Anterior cingulate cortex (tissue), 58 donors: ENCODE measurements at places on chromosomes 13 and 19.

GRCh38 chr13:74423434-74423833, 289.2 kb upstream of the KLF12 start:
- no peak for DNase-seq

DNA sequence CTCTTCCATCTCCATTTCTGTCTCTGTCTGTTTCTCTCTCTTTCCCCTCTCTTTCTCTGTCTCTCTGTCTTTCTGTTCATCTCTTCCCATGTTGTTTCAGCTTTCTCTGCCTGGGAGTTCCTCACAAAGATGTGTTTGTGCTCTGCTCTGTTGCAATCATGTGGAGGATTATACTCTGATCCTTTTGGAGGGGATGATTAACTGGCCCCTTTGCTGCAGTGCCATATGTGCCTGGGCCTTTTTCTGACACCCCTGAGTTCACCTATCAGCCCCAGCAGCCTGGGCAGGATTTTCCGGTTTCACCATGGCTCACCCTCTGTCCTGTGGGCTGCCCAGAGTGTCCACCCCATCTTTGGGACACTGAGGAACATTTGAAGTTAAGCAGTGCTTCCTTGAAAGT, 9.0 kb upstream of the TEX26 start:
- DNase-seq: no peak

DNA sequence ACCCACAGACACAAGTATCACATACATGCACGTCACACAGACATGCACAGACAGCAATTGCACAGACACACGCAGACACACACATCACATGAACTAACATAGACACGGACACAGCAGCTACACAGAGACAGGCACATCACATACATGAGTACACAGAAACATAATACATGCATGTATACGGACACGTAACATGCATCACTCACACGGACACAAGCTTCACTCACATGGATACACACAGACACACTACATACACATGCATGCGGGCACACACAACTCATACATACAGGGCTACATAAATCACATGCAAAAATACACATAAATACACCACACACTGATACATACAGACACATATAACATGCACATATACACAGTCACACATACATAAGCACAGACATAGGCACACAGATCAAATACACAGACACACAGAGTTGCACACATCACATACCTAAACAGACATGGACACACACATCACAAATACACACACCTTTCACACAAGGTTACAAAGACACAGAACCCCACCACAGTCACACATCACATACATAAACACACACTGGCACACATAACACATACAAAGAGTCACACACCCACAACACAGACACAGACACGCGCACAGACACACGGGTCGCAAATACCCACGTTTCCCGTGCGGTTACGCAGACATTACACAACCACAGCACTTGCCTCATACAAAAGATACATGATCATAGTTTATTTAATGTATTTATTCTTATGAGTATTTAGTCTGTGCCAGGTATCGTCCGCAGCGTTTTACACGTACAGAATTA, 1.1 kb upstream of the LMTK3 start:
- DNase-seq: no peak

DNA sequence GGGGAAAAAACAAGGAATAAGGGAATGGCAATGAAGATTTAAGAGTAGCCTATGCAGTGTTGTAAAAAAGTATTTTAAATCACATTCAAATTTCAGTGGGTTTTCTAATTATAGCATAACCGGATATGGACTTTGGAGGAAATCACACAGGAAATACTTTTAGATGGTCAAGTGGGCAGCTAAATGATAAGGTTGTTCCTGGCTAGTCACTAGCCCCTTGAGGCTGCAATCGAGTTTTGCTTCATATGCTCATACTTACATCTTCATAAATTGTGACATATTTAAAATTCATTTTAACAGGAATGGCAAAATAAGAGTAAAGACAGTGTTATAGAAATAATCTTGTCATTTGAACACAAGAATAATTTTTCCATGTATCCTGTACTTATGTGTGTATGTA, 88.9 kb downstream of the WDFY2 start:
- DNase-seq: no peak

DNA sequence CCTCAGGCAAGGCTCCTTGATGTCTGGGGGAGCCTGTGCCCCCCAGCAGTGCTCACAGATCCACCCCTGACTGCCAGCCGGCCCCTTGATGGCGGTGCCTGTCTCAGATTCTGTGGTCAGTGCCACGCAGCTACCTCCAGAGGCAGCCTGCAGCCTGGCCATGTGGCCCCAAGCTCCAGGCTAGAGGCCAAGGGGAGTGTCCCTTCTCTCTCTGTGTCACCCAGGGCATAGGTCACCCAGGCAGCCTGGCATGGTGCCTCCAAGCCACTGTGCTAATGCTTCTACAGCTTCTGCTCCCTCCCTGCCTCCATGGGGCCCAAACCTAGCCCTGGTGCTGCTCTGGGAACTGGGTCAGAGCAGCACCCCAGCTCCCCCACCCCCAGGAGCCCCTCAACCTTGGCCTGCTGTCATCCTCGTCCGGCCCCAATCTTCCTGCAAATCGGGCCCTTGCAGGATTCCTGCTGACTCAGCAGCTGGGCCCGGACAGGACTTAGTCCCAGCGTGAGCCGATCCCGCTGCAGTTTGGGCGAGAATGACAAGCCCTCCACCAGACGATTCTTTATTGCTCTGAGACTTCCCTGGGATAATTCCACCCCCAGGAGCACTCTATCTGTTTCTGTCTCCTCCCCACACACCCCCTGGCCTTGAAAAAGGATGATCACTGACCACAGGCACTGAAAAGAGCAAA, 2.8 kb upstream of the ARL11 start:
- no peak for DNase-seq

DNA sequence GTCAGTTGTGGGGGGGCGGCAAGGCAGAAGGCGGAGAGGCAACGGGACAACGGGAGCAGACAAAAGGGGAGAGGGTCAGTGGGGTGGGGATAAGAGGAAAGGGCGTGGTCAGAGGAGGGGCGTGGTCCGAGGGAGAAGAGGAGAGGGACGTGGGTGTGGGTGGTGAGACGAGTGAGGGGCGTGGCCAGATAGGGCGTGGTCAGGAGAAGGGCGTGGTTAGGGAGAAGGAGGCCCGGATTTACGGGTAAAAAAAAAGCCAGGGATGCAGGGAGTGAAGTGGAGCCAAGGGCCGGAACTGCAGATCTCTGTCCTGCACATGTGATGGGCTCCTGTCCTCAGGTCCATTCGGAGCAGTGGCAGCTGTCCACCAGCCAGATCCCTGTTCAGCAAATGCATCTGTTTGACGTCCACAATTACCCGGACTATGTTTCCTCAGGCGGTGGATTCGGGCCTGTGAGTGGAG, 21.5 kb downstream of the CPT1C start:
- no peak for DNase-seq

- no peak for DNase-seq
These were observed 716 bp downstream of the ZNF573 start for GRCh38 chr19:37778613-37779126.

- DNase-seq: peak; percentile 83
These were observed 24.1 kb upstream of the ASPDH start for GRCh38 chr19:50537769-50538230.

DNA sequence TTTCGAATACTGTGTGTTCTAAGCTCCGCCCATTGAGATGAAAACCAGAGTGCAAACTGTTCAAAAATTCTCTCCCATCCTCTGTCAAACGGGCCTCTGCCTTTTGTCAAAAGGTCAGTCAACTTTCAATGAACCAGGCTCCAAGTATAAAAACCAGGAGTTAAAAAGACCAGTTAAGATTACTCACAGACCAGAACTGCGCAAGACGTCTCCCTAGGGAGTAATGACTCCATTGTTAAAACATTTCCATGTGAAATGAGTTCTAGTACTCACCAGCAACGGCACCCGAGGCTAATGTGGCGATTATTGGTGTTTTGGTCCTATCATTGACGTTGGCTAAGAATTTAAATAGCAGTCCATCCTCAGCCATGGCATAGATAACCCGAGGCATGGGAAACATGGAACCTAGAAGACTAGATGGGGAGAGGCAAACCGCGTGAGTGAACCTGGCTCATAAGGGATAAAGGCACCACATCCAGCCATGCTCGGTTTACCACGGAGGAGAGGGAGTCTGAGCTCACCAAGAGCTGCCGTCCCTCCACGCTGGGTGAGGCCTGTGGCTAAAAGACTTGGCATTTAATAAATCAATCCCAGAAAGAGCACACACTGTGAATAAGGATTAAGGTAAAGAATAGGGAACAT, 73.3 kb downstream of the SLC7A1 start:
- no peak for DNase-seq

- DNase-seq: no peak
These were observed 2.7 kb downstream of the S1PR2 start for GRCh38 chr19:10228393-10228792.

DNA sequence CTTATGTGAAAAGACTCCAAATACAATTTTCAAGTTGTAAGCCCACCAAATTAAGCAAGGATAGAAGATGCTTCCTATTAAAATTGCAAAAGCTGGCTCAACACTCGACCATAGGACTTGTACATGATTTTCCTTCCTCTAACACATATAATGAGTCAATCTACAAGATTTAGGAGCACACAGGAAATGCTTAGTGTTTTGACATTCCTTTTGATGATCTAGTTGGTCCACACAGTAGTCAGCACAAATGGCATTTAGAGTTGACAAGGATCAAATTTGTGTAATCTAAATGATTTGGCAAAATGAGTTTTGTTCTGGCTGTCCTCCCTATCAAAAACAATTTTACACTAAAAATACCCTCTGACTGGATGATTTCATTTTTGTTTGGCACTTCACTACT, 340.2 kb downstream of the DIAPH3 start:
- no peak for DNase-seq

- no peak for DNase-seq
These were observed 134.7 kb downstream of the KCNRG start for GRCh38 chr13:50149932-50150331.

DNA sequence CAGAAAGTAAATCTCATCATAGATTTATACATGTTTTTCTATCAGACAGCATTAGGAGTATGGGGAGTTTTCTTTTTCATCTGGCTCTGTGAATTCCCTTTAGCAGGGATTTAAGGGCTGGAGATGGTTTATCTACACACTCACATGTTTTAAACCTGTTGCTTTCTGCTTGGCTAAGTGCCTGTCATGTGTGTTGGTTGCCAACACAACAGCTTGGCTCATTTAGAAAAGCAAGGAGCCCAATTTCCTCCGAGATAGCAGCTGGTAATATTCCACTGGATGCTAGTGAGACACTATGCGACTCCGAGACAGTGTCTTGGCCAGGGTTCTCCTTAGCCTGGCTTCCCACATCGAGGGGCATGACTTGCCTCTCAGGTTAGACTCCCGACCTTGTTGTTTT, 83.3 kb downstream of the KLF5 start:
- DNase-seq: peak; percentile 5

DNA sequence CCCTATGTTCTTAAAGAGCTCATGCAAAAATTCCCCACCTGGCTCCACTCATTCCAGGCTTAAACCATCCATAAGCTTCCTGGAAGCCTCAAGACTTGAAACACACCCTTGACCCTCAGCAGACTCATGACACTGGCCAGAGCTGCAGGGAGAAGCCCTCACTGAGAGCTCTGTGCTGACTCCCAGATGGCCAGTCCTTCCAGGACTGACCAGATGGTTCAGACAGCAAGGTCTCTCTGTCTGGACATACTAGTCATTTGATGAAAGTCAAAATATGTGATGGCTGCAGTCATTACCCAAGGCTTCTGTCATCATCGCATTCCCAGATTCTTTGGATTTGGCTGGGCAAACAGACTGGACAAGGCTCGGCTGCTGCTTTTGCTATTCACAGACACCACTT, 397.4 kb downstream of the FOXO1 start:
- DNase-seq: no peak

- DNase-seq: no peak
These were observed 223.9 kb downstream of the LACC1 start for GRCh38 chr13:44103429-44104196.

GRCh38 chr19:35135389-35135909, 590 bp upstream of the LGI4 start:
- peak; percentile 71 for DNase-seq

DNA sequence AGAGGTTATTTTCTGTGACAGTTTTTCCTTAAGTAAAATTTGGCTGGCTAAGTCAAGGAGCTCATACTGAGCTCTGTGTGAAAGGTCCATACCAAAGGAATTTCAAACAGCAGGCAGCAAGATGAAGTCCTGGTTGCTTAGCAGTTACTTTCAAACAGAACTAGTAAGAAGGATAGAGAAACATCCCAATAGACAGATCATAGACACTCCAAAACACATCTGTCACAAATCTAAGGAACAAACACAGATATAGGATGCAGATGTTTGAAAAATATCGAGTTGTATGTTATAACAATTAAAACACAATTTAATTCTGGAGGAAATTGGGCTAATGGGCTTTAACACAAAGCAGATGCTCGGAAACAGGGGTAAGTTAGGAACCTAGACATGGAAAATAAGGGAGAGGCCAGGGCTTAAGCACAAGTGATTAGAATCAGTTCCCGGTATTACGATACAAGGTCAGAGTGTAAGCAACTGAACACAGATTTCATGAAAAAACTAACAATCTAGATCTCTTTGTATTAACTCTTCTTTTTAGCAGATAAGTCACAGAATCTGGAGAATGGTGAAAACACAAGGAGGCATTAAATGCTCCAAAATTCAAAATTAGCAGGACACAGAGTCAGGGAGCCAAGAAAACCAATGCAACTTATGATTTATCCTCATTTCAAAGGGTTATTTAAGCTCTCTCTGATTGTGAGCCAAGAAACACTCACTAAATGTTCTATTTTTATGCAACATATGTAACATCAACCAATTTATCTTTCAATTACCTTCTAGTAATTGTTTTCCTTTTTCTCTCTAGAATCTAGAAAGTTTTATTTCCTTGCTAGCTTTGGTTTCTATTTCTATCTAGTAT, 1992.9 kb upstream of the PCDH20 start:
- no peak for DNase-seq

DNA sequence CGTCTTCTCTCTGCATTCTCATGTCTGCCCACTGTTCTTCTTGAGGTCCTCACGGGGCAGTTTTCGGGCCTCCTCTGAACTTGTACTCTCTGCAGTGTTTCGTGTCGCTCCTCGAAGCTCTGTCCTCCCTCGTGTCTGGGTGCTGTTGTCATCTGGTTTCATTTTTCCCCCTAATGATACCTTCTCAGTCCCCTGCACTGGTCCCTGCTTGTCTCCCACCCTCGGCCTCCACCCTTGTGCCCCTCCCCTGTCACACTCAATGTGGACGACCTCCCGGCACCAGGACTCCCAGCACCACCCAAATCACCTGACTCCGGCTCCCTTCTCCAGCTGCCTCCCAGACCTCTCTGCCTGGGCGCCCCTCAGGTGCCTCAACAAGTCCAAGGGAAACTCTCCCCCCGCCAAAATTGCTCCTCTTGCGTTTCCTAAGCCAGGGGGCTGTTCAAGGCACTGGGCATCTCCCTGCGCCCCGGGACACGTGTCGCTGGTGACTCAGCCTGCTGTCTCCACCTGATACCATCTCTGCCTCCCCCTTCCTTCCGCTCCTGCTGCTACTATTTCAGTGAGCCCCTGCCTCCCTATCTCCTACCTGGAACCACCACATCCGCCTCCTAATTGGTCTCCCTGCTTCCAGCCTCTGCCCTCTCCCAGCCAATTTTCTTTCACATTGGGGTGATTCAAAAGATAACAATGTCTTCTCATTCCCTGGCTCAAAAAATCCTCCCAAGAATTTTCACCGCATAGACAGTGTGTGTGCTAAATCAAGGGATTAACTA, 49.5 kb downstream of the RFX2 start:
- DNase-seq: no peak
